Panc1 (cell line): ENCODE measurements at places on chromosomes 3 and 15. TPM values are rescaled to one million over a fixed set of nuclear protein-coding genes. Genes with fewer than 3 reads are reported as not detected.

DUOXA1 gene
- total RNA-seq = not detected

CCR5 gene
- not detected for total RNA-seq

ZBED2 gene
- 0.10 TPM for total RNA-seq

RHCG gene
- 3.0 TPM for total RNA-seq

GPR27 gene
- 0.15 TPM for total RNA-seq

SNRK gene
- total RNA-seq = 11.0 TPM

TM4SF4 gene
- 0.46 TPM for total RNA-seq

SHC4 gene
- total RNA-seq = 0.10 TPM

SLC2A2 gene
- 0.13 TPM for total RNA-seq

GOLGA6B gene
- not detected for total RNA-seq

- DNase-seq = no peak
Measured at GRCh38 chr15:77180757-77181156, 109.8 kb upstream of the TSPAN3 start.

DNA sequence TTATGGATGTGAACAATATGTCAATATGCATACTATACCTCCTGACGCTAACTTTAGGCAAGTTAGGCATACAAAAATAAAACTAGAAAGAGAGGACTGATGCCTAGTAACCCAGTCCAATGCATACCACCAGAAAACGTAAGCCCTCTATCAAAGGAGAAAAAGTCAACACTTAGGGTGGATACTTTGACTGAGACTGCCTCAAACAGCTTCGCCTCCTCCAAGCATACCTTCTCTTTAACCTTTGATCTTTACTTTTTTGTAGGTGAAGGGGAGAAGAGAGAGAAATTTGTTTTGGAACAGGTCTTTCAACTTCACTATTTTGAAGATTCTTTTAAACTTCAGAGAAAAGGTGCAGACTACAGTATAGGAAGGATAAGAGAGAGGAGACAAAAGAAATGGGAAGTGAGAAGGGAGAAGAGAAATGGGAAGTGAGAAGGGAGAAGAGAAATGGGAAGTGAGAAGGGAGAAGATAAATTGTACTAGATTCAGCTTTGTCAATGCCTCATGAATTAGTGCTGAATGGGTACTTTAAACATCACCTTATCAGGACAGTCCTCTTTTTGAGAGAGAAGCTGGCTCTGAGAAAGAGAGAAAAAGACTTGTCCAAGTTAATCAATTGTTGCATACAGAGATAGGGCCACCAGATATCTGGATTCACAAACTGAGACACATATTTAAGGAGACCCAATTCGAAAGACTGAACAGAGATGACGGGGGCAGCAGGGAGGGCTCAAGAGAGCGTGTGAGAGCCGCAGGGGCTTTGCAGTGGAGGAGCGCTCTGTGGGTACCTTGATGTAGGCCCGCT is 1.0 kb downstream of the P3H2 start:
- no peak for DNase-seq

- no peak for DNase-seq
Measured at GRCh38 chr3:31218082-31218481, 314.6 kb upstream of the STT3B start.

DNA sequence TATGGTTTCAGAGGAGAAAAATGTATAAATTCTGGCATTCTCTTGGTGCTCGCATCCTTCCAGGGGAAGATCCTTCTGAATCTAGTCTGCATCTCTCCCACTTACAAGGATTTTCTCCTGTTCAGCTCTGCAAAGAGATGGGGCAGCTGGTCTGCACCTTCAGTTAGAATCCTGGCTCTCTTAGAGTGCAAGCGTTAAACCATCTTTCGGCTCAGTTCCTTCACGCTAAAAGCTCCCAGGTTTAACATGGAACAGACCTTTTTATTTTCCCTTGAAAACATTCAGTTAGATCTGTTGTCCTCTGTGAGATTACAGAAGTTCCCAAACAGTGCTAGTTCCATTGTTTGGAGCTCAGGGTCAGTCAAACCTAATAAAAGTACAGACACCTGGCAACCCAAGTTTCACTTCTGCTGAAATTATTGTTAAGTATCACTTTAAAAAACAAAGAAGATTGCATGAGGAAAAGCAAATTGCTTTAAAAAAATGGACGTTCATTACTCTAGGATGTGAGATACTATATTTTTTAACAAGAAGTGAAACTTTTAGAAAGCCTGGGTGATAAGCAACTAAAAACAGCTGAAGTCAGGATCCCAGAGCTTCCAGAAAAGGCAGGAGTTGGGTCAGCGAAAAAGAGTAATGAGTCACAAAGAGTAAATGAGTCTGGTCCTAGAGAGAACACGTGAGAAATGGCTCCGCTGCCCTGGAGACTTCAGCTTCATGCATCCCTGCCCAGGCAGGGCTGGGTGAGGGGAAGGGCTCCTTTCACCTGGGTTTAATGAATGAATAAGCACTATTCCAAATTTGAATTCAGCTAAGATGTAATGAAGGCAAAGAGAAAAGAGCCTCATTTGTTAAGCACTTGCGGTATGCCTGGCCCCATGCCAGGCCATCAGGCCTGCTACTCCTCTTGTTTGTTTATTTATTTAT is 63.3 kb downstream of the ABTB1 start:
- no peak for DNase-seq

DNA sequence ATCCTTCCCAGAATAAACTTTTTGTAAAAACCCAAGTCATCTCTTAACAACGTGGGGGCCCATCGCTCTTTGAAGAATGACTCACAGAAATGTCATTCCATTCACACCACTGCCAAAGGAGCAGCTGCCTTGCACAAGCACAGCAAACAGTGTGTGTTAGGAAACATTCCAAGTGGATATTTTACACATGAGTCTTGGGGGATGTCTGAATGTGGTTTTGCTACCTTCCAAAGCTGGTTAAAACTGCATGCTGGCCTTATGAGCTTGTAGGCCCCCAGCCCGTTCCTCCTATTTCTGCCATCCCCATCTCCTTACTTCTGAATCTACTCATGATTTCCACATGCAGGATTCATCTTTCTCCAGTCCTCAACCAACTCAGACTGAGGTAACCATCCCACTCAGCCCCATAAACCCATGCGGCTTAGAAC is 130.8 kb downstream of the CPNE4 start:
- no peak for DNase-seq

- no peak for DNase-seq
Measured at GRCh38 chr3:47416041-47416440, 35.2 kb downstream of the PTPN23 start.

DNA sequence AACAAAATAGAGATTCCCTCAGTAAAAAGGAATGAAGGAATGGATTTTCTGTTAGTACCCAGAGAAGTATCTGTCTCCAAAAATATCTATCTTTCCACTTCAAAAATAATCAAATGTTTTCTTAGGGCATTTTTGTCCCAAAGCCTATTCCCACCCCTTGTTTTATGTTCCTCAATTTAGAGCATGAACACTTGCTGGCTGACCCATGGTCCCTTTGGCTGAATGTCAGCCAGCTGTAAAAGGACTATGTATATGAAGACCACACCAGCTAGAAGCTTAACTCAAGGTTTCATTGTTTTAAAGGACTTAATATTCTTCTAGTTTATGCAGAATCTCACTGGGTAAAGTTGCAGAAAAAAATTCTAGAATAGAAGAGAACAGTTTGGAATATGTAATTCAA is 931.2 kb downstream of the MCTP2 start:
- no peak for DNase-seq

- no peak for DNase-seq
Measured at GRCh38 chr15:47301481-47301880, 415.8 kb upstream of the SEMA6D start.
